ENCODE measurements at places on chromosomes 7 and 10. TPM values are rescaled to one million over a fixed set of nuclear protein-coding genes. Genes with fewer than 3 reads are reported as not detected.

GRCh38 chr7:156840134-156840533 is 52.8 kb downstream of the LMBR1 start:
- DNase-seq, result no peak

Gene FFAR4
- 1.5 TPM for total RNA-seq

Gene PLPP4
- 2.5 TPM for total RNA-seq

GRCh38 chr7:93475811-93476210 is 98.7 kb downstream of the CALCR start:
- DNase-seq, result no peak

DNA sequence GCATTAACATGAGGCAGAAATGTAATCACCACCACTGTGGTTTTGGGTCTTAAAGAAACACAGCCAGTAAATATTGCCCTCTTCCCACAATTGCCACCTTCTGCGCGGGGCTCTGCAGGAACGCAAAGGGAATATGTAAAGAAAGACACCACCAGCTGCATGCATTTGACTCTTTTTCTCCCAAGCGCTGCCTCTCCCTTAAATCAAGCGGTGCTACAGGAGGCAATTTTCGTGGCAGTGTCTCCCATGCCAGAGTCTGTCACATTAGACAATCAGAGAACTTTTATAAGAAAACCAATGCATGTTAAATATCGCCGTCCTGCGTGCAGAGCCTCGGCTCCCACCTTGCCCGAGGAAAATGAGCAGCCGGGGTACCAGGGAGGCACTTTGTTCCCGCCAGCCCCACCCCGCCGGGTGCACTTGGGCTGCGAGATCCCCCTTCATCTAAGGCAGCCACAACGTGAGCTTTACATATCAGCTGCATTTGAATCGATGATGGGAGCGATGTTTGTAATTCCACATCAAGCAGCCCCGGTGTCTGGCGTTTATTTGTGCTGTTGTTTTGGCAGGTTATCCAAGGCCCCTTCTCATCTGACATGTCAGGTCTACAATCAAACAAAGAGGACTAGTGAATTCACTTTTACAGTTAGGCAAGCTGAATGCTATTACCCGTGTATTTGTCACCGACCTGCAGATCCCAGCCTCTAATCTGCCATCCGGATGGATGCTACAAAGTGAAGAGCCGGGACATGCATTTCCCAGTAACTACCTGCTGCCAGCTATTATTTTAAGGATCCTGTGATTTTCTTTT is 72.3 kb upstream of the MGMT start:
- peak; percentile 42 for DNase-seq

DNA sequence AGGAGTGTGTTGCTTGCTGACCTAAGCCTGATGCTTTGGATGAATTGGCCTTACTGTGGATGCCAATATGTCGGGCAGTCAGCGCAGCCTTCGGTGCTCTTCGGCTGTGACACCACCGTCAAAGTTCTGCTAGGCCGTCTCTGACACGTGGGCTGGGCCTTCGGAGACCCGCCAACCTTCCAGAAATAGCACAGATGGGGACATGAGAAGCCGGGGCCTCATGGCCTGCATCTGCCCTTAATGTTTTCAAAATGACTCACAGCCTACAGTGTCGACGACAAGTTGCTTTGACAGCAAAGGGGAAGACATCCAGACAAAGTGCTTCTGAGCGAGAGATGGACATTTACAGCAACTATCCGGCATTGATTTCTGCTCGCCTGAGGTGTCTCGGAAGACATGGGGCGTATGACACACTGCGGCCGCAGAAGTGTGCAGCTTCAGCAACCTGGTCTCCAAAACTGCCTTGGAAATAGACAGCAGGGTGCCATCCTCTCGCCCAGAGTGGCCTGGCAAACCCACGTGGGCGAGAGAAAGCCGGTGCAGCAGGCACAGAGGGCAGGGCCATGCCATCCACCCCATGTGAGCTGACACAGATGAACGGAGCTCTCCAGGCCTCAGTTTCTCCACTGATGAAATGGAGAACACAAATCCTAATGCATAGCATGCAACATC is 94.0 kb upstream of the PPP2R2D start:
- no peak for DNase-seq
